ENCODE measurements at places on chromosomes 5 and 9.

- no peak for DNase-seq
Observed at GRCh38 chr9:90188656-90189055, 454.0 kb downstream of the DIRAS2 start.

- no peak for DNase-seq
Observed at GRCh38 chr5:108747111-108747773, 455 bp upstream of the FER start.

DNA sequence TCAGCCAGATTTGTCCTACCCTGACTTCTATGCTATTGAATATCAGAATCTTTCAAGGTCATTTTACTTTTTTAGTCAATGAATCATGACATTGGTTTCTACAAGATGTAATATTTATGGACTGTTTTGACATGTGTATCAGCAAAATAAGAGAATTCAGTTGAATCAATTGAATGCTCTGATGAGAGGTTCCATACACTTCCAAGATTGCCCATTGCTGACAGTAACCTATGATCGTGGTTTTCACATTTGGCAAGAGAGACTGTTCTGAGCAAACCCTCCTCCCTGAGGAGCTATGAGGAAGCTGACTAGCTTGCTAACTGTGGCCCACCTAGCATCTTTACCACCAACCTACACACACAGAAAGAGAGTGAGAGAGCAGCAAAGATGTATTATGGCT is 56.7 kb upstream of the FST start:
- peak; percentile 70 for DNase-seq

- no peak for DNase-seq
Observed at GRCh38 chr5:18069790-18070189, 435.5 kb downstream of the TAF11L14 start.

DNA sequence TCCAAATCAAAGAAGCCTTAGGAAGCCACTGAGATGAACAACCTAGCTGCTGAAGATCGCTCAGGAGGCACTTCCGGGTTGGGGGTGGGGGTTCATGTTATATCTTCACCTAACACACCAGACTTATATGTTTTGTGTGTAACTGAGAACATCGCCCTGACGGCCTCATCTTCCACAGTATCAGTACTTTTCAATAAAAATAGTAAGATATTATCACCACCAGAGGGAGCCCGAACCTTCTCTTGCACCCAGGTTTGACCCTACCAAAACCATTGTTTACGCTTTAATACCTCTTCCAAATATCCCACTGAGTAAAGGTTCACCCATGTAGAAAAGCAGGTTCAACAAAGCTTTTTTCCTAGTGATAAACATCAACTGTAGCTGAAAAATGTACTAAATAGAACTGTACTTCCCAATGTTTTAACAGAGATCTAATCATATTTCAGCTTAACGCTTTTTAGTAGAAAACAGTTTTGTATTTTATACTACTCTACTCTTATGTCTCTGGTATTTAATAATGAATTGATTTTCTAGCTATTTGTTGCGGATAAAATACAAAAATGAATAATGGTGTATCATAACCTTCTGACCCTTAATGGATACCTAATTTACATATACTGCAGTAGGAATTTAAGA is 244.0 kb downstream of the EPB41L4A start:
- DNase-seq: peak; percentile 60

GRCh38 chr5:180294411-180294810 is 2.5 kb upstream of the MAPK9 start:
- no peak for DNase-seq

DNA sequence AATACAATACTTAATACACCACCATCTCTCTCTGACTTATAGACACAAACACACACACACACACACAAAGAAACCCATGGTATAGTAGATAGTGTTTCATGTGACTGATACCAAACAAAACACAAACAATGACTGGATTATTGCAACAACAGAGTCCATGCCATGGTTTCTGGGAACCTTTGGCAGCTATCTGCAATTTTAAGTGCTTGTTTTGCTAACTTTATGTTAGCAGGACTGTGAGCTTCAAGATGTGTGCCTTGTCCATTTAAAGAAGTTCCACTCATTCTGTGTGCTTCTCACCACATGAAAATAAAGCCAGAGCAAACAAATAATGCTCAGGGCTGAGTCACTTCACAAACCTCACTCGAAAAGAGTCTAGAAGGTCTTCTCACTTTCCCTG is 15.1 kb upstream of the LURAP1L start:
- no peak for DNase-seq

- DNase-seq: no peak
Observed at GRCh38 chr5:170262061-170263045, 29.6 kb downstream of the C5orf58 start.

GRCh38 chr5:128695791-128696530 is 157.9 kb upstream of the FBN2 start:
- DNase-seq: no peak

DNA sequence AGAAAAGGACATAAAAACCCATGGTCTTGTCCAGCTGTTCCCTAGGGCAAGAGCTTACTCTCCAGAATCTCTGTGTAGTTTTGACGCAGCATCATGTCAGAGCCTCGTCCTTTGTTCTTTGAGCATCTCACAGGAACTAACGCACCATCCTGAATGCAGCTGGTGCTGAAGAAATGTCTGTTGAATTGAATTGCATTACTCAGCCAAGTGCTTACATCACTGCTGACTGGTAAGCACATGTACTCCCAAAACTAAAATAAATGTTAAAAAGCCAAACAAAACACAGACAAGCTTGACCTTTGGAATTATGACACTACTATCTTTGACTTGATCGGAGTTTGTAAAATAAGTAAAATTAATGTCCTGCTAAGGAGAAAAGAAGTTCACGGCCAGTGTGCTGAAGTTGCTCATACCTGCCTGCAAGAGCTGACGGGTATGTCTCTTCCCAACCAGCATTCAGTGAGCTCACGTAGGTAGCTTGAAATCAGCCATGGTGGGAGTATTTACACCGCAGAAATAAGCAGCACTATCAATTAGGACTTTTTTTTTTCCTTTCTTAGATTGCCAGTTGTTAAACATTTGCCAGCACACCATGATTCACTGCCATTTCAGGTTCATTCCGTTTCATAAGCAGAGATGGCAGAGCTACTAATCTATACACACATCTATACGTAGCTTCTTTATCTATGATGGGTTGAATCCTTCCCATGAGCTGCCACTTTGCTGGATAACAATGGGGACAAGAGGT is 310.6 kb upstream of the MSX2 start:
- peak; percentile 63 for DNase-seq

GRCh38 chr5:132961887-132962286 is 1.5 kb downstream of the AFF4 start:
- peak; percentile 53 for DNase-seq

DNA sequence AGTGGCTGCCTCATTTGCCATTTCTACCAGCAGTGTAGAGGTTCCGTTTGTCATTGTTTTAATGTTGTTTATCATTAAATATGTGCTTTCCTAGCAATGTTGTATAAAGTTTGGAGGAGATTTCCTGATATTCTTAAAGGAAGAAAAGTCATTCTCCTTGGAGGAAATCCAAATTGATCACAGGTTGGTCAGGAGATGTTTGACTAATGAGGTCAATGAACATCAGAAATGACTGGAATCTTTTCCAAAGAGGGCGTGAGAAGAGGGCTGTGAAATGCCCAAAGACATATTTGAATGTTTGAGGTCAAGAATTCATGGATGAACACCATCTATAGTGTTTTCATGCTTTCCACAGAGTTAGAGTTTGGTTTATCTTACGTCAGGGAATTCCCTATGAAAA is 471.3 kb downstream of the MAT2B start:
- DNase-seq: peak; percentile 29

GRCh38 chr5:115623658-115624057 is 2.2 kb downstream of the TMED7 start:
- DNase-seq: no peak

DNA sequence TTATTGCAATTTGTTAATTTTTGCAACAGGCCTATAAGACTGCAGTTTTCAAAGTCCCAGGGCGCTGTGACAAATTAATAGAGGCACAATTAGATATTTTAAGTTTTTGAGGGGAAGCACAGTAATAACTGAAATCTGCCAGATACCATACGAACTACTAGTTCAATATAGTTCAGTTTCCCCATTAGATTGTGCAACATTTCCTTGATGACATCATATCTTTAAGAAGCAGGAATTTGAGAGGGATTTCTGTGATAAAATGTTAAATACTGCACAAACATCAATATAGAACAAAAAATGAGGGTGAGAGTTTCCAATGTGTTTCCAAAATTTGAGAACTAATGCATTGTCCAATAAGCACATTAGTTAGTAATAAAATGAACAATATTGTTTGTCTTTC is 56.7 kb upstream of the GRIN3A start:
- no peak for DNase-seq

DNA sequence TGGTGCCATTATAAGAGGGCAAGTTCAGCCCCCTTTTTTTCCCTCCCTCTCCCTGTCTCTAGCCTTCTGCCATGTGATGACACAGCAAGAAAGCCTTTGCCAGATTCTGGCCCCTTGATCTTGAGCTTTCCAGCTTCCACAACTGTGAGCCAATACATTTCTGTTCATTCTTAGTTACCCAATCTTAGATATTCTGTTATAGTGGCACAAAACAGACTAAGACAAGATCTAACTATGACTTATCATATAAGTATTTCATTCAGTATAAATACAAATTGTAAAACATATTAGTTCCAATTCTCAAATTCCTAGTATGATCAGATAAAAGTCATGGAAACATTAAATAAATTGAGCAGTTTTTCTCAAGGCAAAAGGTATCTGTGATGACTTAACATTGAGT is 276.3 kb downstream of the COX7C start:
- peak; percentile 67 for DNase-seq

GRCh38 chr9:121232251-121232650 is 30.6 kb upstream of the RAB14 start:
- peak; percentile 25 for DNase-seq

DNA sequence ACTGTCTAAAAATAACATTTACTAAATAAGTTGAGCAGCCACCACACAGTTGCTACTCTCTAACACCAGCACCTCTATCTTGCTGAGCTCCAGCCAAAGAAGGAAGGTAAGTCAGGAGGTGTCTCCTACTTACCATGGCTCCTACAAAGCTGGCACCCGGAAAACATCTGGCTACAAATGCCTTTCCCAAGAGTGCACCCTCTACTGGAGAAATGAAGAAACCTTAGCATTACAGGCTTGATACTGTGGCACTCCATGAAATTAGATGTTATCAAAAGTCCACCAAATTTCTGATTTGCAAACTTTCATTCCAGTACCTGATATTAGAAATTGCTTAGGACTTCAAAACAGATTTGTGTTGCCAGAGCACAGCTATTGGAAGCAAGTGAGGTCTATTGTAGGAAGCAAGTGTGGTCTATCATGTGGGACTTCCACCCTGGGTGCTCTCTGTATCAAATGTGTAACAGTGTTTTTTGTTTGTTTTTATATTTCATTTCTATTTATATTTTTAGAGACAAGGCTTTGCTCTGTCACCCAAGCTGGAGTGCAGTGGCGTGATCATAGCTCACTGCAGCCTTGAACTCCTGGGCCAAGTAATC is 25.7 kb upstream of the RFK start:
- peak; percentile 34 for DNase-seq

Measured in EL (cell line).